ENCODE measurements at places on chromosomes 5 and 9.

DNA sequence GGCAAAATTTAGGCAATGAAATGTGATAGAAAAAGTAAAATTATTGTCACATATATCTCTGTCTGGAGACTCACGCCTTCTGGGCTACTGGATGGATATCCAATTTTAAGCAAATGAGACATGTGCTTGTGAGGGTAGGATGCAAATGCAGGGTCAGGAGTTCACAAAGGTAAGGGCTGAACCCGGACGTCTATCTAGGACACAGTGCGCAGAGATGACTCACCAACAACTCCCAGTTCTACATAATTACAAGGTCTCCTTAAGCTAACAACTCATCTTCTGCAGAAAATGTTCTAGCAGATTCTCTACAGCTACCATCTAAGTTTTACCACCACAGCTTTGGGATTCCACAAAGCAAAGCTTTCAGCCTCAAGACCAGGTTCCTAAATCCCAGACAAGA is 160.5 kb downstream of the ENTREP1 start:
- H3K36me3 ChIP-seq: no peaks in the 10 kb centered on the region
- H3K4me1 ChIP-seq: no peaks in the 10 kb centered on the region

DNA sequence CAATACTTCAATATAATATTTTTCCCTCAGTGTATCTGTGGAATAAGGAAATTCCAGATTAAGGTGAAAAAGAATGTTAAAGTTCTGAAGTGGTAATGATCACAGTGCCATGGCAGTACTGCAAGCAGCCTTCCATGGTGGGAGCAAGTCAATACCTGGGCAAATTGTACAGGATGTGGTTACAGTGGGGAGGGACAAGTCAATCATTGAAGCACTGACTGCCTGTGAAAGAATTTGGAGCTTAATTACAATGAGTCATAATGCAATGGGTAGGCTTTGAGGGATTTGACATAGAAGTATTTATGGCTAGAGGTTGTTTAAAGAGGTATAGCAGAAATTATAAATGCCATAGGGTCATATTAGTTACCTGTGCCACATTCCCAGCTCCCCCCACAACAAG is 786.5 kb upstream of the ACO1 start:
- no peak for DNase-seq
- H3K27ac ChIP-seq: no peak overlapping the region
- no peak overlapping the region for H3K4me3 ChIP-seq
- no peaks in the 10 kb centered on the region for H3K4me1 ChIP-seq

DNA sequence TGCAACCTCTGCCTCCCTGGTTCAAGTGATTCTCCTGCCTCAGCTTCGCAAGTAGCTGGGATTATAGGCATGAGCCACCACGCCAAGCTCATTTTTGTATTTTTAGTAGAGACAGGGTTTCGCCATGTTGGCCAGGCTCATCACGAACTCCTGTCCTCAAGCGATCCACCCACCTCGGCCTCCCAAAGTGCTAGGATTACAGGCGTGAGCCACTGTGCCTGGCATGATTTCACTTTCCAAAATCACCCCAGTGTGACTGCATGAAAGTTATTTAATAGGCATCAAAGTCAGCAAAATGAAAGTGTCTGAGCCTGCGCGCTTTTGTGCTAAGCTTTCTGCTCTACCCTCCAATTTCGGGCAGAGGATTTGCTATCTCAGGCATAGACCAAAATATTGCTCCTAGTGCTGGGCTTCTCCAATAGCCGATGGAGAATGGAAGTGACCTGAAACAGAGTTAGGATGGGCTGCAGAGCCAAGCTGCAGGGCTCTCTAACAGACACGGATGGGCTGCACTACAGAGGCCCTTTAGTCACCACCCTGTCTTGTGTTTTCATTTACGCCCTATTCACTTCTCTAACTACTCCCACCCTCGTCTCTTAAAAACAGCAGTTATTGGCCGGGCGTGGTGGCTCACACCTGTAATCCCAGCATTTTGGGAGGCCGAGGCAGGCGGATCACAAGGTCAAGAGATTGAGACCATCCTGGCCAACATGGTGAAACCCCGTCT is 44.3 kb downstream of the RETREG1 start:
- H3K27me3 ChIP-seq: no peaks in the 10 kb centered on the region
- H3K27ac ChIP-seq: no peak overlapping the region
- no peaks in the 10 kb centered on the region for H3K4me1 ChIP-seq
- no peak overlapping the region for H3K4me3 ChIP-seq
- DNase-seq: no peak
- no peaks in the 10 kb centered on the region for H3K36me3 ChIP-seq

GRCh38 chr5:149487672-149488071 is 63.6 kb downstream of the CSNK1A1 start:
- H3K4me3 ChIP-seq: no peak overlapping the region
- no peaks in the 10 kb centered on the region for H3K27me3 ChIP-seq
- no peak overlapping the region for H3K27ac ChIP-seq
- H3K36me3 ChIP-seq: no peaks in the 10 kb centered on the region
- no peak for DNase-seq

DNA sequence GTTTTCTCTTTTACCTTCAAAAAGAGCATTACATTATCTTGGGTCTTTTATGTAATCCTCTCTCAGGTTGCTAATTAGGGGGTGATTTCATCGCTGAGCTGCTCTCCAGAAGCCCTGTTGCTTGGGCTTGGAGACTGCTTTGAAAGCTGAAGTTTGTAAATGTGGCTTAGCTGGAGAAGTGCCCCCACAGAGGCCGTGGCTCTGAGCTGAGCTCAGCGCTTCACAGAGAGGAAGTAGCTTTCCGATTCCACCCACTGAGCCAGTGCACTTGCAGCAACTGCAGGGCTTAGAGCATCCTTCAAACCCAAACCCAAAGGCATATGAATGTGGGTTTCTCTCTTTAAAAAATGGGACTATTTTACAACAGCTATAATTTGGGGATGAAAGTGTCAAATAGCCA is 13.7 kb upstream of the NXNL2 start:
- no peak overlapping the region for H3K27ac ChIP-seq
- DNase-seq: no peak
- H3K27me3 ChIP-seq: no peaks in the 10 kb centered on the region
- H3K36me3 ChIP-seq: no peaks in the 10 kb centered on the region

DNA sequence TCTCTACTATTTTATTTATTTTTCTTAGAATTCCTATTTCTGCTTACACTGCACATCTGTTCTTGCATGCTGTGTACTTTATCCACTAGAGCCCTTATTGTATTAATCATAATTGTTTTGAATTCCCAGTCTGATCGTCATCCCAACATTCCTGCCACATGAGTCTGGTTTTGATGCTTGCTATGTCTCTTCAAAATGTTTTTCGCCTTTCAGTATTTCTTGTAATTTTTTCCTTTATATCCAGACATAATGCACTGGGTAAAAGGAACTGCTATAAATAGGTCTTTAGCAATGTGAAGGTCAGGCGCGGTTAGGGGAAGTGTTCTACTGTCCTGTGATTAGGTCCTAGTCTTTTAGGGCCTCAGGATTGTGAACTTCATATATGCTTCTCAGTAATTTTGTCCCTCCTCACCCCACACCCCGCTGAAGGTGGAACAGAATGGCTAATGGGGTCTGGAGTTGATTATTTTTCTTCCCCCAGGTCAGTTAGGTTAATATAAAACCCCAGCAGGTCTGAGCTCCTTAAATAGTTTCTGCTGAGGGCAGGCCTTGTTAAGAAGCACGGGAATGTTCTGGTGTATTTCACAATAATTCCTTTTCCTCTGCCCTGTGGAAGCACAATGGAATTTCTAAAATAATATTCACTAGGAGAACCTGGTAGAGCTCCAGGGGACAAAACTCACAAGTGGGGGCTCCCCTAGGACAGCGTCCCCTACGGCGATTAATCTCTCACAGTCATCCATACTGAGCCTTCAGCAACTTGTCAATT is 146.6 kb upstream of the TUT7 start:
- H3K36me3 ChIP-seq: no peaks in the 10 kb centered on the region
- no peak overlapping the region for H3K27ac ChIP-seq
- no peaks in the 10 kb centered on the region for H3K27me3 ChIP-seq
- no peaks in the 10 kb centered on the region for H3K4me1 ChIP-seq
- H3K4me3 ChIP-seq: no peak overlapping the region

DNA sequence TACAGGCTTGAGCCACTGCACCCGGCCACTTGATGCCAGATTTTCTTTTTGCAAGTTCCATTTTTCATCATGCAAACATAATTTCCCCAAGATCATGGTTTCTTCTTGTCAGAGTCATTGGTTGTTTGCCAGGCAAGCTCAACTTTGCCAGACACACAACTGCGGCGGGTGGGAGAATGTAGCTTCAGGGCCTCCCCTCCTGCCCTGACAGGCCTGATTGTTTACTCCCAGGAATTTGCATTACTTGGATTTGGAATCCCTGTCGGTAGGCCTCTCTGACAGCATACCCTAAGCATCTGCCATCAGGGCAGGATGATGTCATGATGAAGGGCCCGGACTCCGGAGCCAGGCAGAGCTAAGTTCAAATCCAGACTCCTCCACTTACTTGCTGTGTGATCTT is 15.1 kb downstream of the RPS14 start:
- DNase-seq: no peak
- H3K36me3 ChIP-seq: no peaks in the 10 kb centered on the region
- no peaks in the 10 kb centered on the region for H3K27me3 ChIP-seq
- no peaks in the 10 kb centered on the region for H3K4me1 ChIP-seq

GRCh38 chr9:98428454-98428853 is 173.0 kb upstream of the TBC1D2 start:
- H3K4me1 ChIP-seq: no peaks in the 10 kb centered on the region
- no peak overlapping the region for H3K27ac ChIP-seq
- no peak overlapping the region for H3K4me3 ChIP-seq
- peak; percentile 51 for DNase-seq
- H3K36me3 ChIP-seq: no peaks in the 10 kb centered on the region

DNA sequence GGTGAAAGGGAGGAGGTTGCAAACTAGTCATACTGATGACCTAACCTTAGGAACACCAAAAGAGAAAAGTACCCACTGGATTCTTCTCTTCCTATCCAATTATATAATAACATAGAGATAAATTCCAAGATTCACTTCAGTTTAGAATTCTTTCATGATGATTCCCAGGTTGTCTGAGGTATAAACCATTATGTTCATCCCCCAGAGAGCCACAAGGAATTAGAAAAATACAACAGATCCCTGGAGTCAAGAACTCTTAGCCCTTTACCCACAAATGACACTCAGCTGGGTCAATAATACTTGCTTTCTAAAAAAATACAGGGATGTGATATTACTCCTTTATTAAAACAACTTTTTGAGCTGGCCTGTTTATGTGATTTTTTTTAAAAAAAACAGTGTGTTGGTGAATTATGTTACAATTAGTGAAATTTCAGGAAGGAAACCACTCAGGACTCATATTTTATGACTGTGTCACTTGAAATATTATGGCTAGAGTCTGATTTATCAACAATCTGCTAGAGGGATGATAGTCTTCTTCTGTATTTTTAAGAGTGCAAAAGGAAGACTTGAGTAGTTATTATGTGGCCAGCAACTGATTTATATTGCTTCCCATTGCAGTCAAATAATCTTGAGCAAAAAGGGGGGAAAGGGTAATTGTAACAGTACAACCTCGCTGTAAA is 338.2 kb downstream of the NFIB start:
- H3K36me3 ChIP-seq: no peaks in the 10 kb centered on the region
- H3K27ac ChIP-seq: no peak overlapping the region
- no peak for DNase-seq
- peaks cover 5% of the 10 kb centered on the region for H3K4me1 ChIP-seq
- no peaks in the 10 kb centered on the region for H3K27me3 ChIP-seq

DNA sequence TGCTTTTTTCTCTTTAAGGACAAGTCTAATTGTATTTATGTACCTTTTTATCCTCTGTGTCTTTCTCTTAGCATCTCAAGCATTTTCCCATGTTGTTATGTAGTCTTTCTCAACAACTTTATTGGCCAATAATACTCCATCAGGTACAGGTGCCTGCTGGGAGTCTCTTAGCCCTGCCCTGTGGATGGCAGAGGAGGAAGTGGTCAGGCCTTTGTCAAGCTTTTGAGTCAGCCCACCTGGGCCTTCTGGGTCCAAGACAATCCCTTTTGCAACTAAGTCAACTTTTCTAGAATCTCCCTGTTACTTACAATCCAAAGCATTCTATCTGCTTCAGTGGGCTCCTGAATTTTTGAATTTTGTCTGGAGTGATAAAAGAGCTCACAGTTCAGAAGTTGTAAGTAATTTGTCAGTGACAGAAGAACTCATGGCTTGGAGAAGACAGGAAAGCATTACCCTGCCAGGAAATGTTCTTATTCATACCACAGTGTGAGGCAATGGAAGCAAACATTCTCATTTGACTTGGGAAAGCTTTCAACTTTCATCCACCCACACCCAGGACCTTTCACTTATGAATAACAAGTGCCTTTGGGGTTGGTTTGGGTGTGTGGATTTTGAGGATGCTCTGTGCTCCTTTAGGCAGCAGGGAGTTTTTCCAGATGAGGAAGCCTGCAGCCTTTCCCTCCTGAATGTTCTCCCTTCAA is 200.0 kb upstream of the S1PR3 start:
- H3K27me3 ChIP-seq: no peaks in the 10 kb centered on the region
- H3K4me3 ChIP-seq: no peak overlapping the region
- no peak overlapping the region for H3K27ac ChIP-seq

GRCh38 chr5:112124788-112125187 is 294.3 kb downstream of the EPB41L4A start:
- H3K36me3 ChIP-seq: no peaks in the 10 kb centered on the region
- no peak for DNase-seq
- no peak overlapping the region for H3K27ac ChIP-seq
- no peaks in the 10 kb centered on the region for H3K27me3 ChIP-seq
- no peak overlapping the region for H3K4me3 ChIP-seq

DNA sequence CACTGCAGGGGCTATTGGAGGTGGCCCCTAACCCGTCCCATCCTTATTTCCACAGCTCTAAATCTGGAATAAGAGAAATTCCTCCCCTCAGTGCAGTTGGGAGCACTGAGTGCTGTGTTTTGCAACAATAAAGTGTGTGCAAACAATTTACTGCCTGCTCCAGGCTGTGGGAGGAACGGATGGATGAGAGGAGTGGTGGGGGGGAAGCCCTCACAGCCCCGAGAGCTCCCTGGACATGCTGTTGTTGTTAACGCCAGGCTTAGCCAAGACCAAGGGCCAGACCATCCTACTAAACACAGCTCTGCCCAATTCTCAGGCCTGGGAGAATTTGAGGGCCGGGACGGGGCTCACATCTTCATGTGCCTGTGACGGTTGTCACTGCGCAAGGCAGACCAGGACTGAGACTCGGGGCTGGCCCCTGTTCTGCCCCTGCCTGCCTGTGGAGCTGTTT is 200.2 kb downstream of the DAB2IP start:
- peaks cover 26% of the 10 kb centered on the region for H3K4me1 ChIP-seq
- H3K36me3 ChIP-seq: no peaks in the 10 kb centered on the region
- H3K4me3 ChIP-seq: no peak overlapping the region
- peak overlapping the region; percentile 87 for H3K27ac ChIP-seq
- H3K27me3 ChIP-seq: no peaks in the 10 kb centered on the region

GRCh38 chr5:67969176-67969575 is 246.4 kb upstream of the PIK3R1 start:
- DNase-seq: no peak
- no peaks in the 10 kb centered on the region for H3K36me3 ChIP-seq
- H3K4me3 ChIP-seq: no peak overlapping the region

- H3K27ac ChIP-seq: no peak overlapping the region
- H3K4me1 ChIP-seq: no peaks in the 10 kb centered on the region
- H3K27me3 ChIP-seq: no peaks in the 10 kb centered on the region
- no peak overlapping the region for H3K4me3 ChIP-seq
Measured at GRCh38 chr5:9642621-9643020, 12.5 kb upstream of the TAS2R1 start.

All from testis (tissue), 5 donors.